ENCODE measurements at places on chromosomes 11 and 22.

DNA sequence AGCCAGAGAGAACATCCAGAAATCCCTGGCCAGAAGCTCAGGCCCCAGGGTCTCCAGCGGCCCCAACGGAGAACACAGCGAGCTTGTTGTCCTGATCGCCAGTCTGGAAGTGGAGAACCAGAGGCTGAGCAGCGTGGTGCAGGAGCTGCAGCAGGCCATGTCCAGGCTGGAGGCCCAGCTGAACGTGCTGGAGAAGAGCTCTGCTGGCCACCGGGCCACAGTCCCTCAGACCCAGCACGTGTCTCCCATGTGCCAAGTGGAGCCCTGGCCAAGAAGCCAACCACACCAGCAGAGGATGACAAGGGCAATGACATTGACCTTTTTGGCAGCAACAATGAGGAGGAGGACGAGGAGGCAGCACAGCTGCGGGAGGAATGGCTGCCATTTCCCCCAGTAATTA, 20.6 kb upstream of the SCGB1D1 start:
- no peak for DNase-seq

DNA sequence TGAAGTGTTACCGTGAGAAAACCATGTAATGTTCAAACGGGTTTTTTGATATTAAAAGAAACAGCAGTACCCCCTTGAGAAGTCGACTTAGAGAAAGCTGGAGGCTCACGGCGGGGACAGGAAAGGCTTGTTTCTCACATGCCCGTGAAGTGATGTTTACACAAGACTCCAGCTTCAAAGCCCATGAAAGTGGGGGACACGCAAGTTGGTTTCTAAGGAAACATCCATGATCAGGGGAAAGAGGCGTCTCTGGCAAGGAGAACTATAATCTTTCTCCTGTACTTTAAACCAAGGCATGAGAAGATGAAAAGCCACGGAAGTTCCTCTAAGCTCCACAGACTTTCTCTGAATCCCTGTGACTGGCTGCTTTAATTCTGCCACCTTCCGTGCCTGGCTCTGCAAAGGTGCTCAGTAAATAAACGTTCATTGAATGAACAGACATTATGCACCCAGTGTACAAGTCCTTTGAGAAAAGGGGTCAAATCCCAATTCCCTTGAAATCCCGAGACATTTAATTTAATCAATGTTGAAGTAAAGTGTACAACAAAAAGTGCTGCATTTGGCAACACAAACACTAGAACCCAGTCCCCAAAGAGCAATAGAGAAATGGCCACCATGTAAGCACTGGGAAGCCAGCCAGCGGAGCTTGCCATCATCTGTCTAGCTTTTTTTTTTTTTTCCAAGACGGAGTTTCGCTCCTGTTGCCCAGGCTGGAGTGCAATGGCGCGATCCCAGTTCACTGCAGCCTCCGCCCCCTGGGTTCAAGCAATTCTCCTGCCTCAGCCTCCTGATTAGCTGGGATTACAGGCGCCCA, 58.7 kb downstream of the AHNAK start:
- no peak for DNase-seq

DNA sequence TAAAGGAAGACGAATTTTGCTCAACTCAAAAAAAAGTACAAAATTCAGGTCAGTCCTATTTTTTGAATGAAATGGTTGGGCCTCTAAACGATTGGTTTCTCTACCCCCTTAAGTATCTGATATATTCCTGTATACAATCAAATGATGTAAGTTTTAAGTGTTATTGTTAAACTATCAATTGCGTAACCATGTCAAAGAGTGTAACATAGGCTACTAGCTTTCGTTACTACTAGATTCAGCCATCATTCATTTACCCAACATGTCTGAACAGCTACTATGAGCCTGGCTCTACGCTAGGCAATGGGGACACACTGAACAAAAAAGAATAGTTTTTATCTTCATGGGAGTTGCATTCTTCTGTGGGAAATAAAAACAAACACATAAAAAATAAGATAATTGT, 3.3 kb downstream of the RAB6A start:
- DNase-seq: no peak

GRCh38 chr11:74487875-74488274, 5.6 kb downstream of the LIPT2 start:
- DNase-seq: no peak

DNA sequence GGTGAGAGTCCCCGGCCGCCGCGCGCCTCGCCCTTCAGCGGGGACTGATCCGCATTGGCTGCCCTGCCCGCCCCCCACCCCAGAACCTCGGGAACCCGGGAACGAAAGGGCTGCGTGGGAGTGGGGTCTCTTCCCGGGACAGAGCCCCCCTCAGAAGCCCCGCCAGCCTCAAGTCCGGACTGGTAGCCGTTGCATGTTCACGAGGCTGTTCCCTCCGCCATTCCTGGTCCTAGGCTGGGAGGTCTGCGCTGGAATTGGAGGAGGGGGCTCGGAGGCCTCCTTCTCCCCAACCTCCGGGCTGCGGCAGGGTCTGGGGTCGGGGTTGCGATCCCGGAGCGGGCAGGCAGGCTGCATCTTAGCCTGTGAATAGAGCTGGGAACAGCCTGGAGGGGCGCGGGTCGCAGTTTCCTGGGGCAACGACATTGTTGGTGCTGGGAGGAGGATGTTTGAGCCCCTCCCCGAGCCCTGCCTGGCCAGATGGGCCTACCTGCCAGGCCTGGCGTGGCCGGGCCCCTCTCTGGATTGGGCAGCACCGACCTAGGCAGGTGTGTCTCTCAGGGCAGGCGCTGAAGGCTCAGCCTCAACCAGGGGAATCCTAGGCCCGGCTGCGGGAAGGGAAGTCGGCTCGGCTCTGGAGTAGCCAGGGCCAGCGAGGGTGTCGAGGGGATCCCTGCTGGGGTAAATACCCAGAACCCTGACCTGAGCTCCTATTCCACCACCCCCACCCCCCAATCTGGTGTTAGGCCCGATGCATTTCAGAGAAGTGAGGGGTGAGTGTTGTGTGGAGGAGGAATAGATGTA, 670 bp downstream of the MAPK8IP1 start:
- no peak for DNase-seq

DNA sequence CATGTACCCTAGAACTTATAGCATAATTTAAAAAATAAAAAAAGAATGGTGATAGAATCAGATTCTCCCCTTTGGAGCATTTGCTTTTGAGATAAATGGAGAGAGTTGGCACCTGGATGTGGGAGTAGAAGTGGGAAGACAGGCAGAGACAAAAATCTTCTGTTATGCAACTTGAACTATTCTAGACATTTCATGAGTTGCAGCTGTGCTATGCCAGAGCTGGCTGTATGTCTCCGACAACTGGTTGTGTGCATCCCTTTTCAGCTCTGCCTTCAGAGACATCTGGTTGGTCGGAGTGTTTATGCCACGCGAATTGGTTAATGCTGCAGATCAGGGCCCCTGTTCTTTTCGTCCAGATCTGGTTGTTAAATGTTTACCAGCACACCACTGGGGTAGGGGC, 161.3 kb downstream of the JRKL start:
- no peak for DNase-seq
